ENCODE measurements at places on chromosomes 13 and 19.

GRCh38 chr19:54345938-54346386 is 7.0 kb upstream of the LILRA4 start:
- DNase-seq: no peak

DNA sequence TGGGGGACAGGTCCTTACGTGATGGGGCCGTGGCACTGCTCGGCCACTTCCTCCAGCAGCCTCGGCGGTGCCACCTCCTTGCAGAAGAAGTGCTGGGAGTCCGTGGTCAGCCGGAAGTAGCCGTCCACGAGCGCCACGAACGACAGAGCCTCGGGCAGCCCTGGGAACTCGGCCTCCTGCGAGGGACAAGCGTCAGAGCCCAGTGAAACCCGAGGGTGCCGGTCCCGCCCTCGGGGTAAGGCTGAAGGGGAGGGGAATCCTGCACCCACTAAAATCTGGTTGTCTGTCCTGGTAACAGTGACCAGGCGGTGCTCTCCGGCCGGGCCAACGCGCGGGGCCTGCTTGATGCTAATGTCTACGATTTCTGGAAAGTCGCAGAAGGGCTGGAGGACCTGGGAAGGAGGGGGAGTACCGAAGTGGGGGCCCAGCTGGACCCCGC is 6.4 kb downstream of the JAK3 start:
- DNase-seq: no peak

GRCh38 chr13:99665711-99666110 is 164.4 kb downstream of the TM9SF2 start:
- no peak for DNase-seq

GRCh38 chr19:2454962-2455850 is 1.6 kb downstream of the LMNB2 start:
- DNase-seq: no peak

DNA sequence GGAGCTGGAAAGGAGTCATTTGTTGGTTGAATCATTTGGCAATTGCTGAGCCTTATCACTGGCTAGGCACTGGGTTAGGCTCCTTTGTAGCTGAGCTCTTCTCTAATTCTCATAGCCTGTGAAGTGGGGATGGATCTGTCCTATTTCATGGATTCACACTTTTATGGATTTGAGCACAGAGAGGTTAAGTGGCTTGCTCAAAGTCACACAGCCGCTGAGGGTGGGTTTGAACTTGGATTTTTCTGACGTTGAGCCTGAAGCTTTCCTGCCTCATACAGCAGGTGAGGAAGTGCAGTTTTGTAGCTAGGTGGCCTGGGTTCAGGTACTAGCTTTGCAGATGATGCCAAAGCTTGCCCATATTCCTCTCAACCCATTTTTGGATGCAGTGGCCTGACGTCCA is 19.4 kb downstream of the CYP4F22 start:
- no peak for DNase-seq

- no peak for DNase-seq
These were observed 1.8 kb upstream of the DMPK start for GRCh38 chr19:45784096-45784495.

GRCh38 chr13:96082640-96083039 is 7.3 kb upstream of the HS6ST3 start:
- no peak for DNase-seq

DNA sequence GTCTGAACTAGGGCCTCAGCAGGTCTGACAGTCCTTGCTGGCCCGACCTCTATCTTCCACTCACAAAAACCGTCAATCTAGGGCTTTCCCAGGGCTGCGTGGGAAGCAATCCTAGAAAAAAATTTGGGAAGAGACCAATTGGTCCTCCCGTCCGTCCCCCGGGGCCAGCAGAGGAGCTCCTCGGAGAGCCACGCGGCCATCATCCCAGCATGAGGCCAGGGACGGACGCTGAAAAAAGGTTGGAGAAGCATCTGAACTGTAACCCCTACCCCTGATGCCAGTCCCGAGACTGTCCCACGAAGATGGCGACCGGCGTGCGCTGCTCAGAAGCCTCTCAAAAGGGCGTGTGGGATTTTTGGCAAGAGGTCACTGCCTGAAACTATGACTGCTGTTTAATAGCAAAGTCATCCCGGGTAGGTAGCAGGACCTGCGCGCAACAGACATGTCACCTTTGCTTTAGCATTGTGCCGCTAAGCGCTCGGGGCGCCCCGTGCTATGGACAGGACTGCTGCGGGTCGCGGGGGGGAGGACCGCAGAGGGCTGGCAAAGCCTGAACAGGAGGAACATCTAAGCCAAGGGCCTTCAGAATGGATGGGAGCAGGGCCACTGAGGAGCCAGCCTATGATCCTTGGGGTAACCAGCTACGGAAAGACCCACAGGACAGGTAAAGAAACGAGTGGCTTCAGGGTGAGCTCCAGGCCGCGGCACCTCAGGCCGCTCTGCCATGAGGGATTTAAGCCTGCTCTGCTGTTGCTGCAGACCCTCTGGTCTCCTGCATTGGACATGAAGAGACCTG is 10.6 kb downstream of the AKAP8 start:
- no peak for DNase-seq

DNA sequence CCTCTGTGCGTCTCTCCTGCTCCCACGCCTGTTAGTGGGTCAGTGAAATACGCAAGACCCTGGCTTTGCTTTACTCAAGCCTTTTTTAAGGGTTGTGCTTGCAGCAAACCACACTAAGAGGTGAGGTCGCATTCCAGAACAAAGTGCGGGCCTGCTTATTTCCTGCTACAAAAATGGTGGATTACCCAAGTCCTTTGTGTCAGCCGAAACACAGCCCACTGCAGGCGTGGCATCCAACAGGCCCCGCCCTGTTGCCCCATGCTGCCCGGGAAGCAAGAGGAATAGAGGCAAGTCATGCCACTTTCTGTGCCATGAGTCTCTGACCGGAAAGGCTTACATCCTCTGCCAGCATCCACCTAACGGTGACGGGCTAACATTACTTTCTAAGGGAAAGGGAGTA is 7.7 kb upstream of the IRS2 start:
- DNase-seq: no peak

- DNase-seq: no peak
These were observed 31.7 kb downstream of the GAS6 start for GRCh38 chr13:113832205-113832604.

DNA sequence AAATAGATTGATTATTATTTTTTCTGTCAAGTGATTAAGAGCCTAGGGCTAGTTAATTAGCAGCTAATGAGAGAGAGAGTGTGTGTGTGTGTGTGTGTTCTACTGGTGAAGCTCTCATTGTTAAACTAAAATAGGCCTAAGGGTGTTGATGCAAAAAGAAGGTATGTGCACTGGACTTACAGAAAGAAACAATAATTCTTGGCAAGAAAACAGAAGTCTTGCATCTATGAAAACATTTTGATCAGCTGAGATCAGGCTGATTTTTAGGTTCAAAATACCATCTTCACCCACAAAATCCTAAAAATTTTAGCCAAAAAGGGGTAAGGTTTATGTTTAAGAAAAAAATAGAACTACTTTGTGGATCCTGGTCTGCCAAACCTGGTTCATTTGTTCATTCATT is 106.5 kb downstream of the POSTN start:
- DNase-seq: no peak

GRCh38 chr13:50993934-50994333 is 84.3 kb downstream of the RNASEH2B start:
- DNase-seq: no peak

DNA sequence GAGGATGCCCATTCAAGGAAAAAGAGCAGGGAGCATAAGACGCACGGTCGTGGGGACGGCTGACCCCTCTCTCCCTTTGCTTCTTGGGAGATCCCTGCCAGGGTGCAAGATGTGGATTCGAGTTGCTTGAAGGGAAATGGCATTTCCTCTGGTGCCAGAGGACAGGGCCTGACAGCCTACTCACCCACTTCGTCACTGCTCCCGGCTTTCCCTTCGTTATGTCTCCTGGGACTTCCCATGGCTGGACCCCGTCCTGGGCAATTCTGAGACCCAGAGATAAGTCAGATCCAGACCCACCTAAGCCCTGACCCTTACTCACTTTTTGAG is 1.2 kb downstream of the TBC1D17 start:
- DNase-seq: no peak

- no peak for DNase-seq
These were observed 180.5 kb upstream of the PCDH9 start for GRCh38 chr13:67410645-67411044.

DNA sequence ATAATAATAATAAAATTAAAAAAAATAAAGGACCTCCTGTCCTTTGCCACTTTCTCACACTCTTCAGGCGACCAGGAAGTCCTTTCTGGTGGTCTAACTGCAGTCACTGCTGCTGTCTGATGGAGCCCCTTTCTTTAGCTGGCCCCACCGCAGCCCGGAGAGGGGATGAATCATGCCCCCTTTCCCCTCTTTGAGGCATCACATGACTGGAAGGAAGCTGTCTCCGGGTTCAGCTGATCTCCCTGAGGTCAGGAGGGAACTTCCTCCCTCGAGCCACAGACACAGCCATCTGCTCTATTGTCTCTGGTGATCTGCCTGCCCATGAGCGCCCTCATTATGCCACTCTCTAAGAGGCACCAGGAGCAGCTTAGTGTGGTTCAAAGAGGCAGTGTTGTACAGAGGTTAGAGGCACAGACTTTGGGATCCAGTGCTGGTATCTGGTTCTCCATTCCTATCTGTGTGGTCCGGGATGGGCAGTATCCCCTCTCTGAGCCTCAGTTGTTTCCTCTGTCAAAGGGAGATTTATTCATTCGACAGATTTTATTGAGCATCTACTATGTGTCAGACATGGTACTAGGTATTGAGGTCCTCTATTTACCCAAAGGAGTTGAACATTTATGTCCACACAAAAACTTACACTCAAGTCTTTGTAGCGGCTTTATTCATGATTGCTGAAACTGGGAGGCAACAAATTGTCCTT is 30.0 kb downstream of the VAV1 start:
- peak; percentile 52 for DNase-seq

DNA sequence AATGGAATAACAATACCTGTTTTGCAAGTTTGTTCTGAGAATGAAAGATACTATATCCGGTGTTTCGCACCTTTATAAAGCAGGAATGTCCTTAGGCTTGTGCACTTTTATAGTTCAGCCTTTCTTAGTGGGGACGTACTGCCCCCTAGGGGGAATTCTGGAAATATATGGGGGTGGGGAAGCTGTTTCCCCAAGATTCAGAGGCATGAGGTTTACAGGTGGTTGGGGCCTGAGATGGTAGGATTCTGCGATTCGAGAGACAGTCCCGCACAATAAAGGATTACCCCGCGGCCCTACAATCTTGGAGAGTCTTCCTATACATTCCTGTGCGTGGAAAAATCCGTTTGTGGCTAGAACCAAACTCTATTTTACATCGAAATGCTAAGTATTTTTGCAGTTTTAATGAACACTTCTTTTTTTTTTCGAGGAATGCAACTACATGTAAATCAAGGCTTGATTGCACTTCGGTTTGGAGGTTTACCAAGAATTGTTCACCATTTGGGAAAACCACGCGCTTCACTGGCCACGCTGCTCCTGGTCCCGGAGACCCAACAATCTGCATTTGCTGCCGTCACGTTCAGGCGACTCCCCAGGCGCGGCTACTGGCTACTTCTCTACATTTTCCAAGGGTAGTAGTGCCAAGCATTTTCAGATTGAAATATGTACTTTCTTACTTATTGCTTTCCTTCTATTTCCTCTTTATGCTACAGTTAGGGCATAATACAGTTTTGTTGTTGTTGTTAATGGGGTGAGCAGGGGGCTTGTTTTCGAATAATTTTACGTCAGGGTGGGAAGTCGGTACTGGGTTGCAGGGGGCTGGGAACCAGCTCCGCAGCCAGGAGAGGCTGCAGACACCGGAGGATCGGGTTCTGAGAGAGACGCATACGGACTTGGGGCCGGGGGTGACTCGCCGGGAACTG is 830 bp downstream of the NEK5 start:
- DNase-seq: peak; percentile 59

DNA sequence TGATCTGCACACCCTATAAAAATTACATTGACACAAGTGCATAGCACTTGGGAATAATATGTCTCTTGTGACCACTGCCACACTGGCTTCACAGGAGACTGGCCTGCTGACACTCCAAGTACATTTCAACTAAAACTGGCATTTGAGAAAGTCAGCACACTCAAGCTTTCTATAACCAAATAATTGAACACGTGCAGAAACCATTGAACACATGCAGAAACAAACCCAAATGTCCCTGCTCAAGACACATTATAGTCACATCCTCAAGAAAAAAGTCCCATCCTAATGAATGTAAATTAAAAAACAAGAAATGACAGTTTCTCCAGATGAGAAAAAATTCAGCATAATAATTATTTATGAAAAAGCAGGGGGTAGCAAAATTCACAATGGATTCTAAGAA is 1859.1 kb upstream of the PCDH20 start:
- no peak for DNase-seq

DNA sequence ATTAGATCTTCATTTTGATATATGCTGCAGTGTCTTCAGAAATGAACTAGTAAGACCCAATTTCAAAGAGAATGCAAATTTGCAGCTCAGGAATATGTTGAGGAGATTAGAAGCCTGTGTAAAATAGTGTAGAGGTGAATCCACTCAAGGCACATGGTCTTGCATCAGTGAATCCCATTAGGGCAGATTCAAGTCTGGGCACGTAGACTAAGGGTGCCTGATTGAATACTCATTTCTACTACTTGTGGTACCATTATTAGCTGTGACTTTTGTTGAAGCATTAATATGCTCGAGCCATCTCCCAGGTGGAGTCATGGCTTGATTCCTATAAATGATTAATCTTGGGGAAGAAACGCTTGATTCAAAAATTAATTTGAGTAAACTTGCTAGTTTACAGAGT is 129.4 kb downstream of the AKAP11 start:
- no peak for DNase-seq

DNA sequence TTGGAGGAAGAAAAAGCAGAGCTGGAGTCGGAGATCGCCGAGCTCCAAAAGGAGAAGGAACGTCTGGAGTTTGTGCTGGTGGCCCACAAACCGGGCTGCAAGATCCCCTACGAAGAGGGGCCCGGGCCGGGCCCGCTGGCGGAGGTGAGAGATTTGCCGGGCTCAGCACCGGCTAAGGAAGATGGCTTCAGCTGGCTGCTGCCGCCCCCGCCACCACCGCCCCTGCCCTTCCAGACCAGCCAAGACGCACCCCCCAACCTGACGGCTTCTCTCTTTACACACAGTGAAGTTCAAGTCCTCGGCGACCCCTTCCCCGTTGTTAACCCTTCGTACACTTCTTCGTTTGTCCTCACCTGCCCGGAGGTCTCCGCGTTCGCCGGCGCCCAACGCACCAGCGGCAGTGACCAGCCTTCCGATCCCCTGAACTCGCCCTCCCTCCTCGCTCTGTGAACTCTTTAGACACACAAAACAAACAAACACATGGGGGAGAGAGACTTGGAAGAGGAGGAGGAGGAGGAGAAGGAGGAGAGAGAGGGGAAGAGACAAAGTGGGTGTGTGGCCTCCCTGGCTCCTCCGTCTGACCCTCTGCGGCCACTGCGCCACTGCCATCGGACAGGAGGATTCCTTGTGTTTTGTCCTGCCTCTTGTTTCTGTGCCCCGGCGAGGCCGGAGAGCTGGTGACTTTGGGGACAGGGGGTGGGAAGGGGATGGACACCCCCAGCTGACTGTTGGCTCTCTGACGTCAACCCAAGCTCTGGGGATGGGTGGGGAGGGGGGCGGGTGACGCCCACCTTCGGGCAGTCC is 5.0 kb downstream of the FOSB start:
- peak; percentile 42 for DNase-seq

DNA sequence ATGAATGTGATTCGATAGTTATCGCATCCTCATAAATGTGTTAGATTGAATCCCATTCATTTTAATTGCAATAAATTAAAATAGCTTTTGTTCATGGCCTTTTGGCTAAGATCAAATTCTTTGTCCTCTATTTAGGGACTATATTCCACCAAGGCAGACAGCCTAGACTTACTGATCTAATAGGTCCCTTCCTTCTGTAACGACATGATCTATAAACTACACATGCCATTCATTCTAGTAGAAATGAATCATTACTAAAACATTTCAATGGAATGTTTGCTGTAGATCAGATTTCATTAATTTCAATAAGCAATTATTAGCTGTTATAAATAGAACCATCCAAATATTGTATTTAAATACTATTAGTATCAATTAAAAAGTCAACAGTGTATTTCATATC is 526.6 kb upstream of the KLHL1 start:
- no peak for DNase-seq
